ENCODE measurements at places on chromosomes 3 and 15.

GRCh38 chr3:114218006-114218405 lies 19.4 kb downstream of the ZNF80 start:
- DNase-seq = no peak

GRCh38 chr3:176714034-176714433 lies 483.2 kb downstream of the TBL1XR1 start:
- DNase-seq = no peak

DNA sequence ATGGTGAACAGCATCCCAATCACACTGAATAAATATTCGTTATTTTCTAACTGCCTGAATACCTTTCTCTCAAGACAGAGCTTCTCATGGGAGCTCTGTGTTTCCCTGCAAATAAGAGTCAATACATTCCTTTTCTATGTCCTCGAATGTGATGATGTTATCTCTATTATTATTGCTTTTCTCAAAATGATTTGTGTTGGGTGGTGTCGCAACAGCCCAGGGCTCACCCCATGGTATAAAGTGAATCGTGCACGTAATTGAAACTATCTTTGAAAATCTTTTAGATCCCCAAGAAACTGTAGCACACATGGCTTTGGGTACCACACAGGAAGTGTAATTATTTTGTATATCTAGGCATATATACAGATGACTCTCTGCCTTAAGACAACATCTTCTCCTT lies 190.6 kb upstream of the LRTM1 start:
- no peak for DNase-seq

- peak; percentile 78 for DNase-seq
Measured at GRCh38 chr3:38334142-38335055, 12.2 kb upstream of the XYLB start.

DNA sequence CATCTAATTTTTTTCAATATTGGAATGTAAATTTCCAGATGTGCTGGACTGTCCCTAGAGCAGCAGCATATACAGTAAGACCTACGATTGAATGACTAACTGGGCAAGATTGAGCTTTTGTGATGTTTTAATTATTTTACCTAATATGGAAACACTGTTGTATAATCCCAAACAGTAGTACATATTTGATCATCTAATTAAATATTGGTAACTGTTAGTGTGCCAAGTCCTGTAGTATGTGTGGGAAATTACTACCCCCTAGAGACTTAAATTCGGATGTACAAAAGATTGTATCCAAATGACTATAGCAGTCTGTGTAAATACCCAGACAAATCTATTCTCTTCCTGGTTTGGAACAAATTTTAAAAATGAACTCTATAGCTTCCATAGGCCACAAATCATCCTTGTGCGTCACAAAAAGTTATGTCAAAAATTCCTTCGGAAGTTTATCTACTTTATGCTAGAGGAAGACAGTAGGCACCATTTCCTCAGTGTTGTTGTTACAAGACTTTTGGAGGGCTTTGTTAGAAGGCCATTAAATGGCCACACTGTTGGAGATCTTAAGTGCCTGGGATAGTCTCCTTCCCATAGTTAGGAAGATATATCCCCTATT lies 41.6 kb downstream of the NKIRAS1 start:
- DNase-seq = no peak

GRCh38 chr3:181735911-181736310 lies 24.2 kb downstream of the SOX2 start:
- no peak for DNase-seq

DNA sequence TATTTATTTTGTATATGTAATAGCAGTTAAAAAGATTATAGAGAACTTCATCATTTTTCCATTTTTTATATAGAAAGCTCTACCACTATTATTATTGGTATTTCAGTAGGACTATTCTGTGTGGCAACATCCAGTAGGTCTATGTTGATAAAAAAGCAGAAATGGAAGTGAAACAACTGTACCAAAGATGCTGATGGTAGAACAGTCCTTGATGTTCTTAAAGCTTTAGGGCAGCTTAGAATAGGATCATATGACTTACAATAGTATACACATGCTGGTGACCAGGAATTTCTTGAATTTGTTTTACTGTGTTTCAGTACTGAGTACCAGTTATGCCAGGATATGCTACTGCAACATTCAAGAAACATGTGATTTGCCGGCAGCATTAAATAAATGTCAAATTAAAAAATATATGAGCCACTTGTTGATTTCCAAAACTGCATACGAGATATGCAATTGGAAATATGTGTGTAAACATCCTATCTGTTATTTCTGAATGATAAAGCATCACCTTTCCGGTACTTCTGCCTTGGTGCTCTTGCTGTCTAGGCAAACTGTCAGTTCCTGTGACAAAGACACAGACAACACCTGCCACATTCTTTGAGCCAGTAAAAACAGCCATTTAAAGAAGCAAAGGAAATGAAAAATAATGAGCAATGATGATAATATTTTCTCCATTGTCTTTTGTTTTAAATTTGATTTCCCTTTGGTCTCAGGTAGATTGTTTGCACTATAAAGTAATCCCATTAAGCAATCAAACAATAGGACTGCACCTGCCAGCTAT lies 649.2 kb downstream of the ZPLD1 start:
- no peak for DNase-seq

GRCh38 chr3:114794894-114795630 lies 352.0 kb downstream of the ZBTB20 start:
- DNase-seq = no peak

GRCh38 chr3:2036076-2036475 lies 62.6 kb upstream of the CNTN4 start:
- no peak for DNase-seq

DNA sequence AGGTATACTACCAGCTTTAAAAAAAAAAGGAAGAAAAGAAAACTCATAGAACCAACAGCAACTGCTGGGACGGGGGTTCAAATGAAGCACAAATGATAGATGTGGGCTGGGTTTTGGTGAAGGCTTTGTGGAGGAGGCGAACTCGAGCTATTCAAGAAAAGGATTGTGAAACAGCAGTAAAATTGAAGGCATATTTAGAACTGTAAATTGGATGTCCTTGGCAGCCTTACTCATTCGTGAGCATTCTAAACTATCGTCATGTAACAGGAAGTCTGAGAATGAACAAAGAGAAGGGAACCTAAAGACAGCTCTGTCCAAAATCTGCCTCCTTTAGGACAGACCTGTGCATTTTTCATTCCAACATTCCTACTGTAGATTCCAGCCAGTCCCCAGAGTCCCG lies 97.8 kb downstream of the LARS2 start:
- peak; percentile 87 for DNase-seq

GRCh38 chr3:25420147-25420546 lies 7.9 kb upstream of the RARB start:
- DNase-seq = no peak

DNA sequence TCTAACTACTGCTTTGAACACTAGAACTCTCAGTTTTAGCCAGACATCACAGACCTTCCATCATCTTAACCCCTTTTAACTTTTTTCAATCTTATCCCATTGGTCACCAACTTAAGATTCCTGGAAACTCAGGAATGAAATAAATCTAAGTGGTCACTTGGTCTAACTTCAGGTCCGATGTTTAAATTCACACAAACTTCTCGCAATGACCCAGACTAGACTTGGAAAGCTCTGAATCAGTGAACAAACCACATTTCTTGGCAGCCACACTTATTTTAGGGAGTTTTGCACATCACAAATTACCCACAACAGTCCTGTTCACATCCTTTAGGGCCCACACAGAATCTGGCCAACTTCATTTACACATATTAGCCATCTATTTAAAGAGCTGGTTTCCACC lies 118.9 kb downstream of the MAGI1 start:
- no peak for DNase-seq

DNA sequence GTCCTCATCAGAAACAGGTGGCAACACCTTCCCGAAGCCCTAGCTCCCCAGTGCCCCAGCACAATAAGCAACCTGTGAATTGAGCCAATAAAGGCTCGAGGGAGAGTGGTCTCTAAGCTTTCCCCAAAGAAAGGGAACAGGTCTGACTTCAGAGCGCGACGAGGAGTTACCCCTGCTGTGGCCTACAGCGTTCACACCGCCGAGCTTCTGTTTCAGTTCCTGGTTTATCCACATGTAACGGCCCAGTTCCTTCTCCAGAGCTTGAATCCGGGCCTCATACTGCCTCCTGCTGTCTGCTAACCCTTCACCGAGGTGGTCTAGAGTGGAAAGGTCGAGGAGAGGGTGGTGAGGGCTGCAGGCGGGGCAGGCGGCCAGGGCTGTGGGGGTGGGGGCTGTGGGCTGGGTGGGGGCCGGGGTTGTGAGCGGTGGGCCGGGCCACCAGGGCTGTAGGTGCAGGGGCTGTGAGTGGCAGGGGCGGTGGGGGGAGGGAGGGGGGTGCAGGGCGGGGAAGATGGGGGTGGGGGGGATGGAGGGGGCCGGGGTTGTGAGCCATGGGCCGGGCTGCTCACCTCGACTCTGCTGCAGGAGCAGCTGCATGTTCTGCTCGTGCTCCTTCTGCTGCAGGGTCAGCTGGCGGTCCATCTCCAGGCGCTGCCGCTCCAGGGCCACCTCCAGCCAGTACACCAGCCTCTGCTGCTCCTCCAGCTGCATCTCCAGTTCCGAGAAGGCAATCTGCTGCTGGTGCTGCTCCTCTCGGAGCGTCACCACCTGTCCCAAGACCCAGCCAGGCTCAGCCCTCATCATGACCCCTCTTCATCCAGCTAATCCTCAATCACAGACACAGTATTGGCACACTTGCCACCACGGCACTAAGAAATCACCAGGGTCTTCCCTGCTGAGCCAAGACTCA lies 26.2 kb downstream of the KIF7 start:
- no peak for DNase-seq

DNA sequence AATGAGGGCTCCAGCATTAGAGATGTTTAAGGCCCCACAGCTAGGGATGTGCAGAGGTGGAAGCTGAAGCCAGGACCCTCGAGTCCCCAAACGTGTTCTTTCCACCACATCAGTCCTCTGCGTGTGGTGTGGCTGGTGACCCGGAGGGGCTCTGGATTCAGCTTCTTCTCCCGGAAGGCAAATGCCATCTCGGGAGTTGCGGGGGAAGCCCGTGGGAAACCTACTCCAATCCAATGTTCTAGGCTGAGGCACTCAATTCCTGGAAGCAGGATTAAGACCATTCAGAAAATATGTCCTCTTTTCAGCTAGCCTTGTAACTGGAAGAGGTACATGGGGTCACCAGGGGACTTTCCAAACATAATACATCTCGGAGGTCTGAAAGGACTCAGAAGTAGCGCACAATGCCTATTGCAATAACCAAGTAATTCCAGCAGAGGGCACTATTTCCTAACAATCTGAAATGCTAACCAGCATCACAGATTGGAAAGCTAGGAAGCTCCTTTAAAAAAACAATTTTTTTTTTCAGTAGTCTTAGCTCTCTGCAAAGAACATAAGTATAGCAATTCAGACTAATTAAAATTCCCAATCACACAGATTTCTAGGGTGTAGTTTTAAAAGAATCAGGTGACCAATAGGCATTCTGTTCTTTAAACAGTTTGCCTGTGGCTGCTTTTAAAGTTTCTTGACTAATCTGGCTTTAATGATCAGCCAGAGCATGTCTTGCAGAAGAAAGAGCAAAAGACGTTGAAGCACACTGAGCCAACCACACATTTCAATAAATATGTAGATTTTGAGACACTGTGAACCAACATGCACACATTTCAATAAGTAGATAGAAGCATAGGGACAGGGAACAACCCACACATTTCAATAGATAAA lies 36.1 kb downstream of the BNC1 start:
- DNase-seq = peak; percentile 66

DNA sequence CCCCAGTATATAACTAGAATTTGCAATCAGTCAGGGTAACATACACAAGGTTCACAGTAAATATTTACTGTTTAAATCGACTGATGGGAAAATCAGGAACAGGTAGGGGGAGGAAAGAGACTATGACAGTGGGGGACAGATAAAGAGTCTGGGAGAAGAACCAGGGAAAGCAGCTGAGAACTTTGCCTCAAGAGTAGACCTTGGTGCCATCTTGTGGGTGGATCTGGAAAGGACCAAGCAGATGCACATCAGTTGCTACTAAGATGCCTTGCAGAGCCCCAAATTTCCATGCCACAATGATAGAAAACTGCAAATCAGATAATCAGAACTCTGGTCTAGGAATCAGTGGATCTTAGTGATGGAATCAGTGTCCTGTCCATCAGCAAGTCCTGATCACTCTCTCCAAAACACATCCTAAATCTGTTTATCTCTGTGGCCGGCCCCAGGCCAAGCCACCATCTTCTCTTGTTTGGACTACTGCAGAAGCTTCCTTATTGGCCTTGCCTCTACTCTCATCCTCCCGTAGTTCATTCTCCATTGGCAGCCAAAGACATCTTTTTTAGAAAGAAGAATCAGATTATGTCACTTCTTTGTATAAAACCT lies 62.7 kb downstream of the PDE8A start:
- DNase-seq = peak; percentile 80

- no peak for DNase-seq
Measured at GRCh38 chr15:65743637-65744252, 48.3 kb downstream of the DENND4A start.

- no peak for DNase-seq
Measured at GRCh38 chr15:57282686-57283085, 93.6 kb upstream of the CGNL1 start.

DNA sequence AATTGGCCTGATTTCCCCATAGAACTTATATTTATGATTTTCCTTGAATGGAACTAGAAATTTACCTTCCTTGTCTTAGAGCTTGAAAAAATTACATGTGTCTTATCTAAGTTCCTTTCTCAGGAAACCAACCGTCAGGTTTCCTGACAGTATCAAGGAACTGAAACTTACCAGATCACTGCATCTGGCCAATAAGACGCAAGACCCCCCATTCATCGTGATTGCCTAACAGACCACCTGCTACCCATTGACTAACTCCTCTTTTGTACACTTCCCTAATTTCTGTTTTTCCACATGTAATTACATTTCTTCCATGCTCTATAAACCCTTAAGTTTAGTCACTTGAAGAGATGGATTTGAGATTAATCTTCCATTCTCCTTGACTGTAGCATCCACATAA lies 517.2 kb upstream of the CBLB start:
- DNase-seq = no peak

- no peak for DNase-seq
Measured at GRCh38 chr3:65173841-65174240, 486.0 kb upstream of the ADAMTS9 start.

DNA sequence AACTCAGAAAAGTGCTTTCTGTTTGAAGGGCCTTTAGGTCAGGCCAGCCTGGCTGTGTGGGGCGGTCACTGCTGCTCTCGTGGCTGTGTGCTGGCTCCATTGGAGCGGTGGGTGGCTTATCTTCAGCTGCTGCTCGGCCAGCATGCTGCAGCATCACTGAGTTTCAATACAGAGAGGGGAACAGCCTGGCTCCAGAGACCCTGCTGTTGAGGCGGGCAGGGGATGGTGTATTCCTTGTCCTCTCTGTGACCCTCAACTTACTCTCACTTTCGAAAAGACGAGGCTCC lies 248.5 kb upstream of the ONECUT1 start:
- no peak for DNase-seq

DNA sequence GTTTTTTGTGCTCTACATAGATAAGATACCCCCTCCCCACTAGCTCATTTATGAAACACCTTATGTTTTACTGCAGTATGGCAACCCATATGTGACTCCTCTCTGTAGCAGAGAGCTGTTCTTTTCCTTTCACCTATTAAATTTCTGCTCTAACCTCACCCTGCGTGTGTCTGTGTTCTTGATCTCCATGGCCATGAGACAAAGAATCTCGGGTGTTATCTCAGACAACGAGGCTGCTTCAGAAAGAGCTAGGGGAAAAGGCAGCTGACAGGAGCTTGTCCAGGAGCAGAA lies 18.0 kb downstream of the CCR8 start:
- DNase-seq = no peak

GRCh38 chr3:60912876-60913275 lies 338.4 kb downstream of the FHIT start:
- no peak for DNase-seq
